ENCODE measurements at places on chromosomes 16 and 17.

DNA sequence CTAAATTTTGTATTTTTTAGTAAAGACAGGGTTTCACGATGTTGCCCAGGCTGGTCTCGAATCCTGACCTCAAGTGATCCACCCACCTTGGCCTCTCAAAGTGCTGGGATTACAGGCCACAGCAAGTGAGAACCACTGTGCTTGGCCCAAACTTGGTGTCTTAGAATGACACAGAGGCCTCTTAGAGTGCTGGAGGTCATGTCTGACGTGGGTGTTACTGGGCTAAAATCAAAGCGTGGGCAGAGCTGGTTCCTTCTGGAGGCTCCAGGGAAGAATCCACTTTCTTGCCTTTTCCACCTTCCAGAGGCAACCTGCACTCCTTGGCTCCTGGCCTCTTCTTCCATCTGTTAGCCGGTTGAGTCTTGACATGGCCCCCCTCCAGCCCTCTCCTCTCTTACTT is 53.8 kb downstream of the IRF8 start:
- no peak for DNase-seq

DNA sequence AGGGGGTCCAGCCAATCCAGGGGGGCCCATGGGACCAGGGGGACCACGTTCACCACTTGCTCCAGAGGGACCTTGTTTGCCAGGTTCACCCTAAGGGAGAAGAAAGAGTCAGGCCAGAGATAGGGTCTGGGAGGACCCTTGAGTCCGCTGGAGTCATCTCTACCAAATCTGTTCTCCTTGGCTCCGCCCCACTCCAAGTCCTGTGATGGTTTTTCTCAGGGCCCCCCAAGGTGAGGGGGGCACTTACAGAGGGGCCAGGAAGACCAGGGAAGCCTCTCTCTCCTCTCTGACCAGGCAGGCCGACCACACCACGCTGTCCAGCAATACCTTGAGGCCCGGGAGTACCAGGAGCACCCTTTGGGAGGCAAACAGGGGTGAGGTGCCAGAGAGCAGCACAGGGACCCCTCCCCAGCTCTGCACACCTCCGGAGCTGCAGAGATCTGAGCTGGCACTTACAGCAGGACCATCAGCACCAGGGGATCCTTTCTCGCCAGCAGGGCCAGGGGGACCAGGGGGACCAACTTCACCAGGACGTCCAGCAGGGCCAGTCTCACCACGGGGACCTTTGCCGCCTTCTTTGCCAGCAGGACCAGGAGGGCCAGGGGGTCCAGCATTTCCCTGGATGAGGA is 12.4 kb downstream of the COL1A1 start:
- DNase-seq = no peak

GRCh38 chr16:23510164-23510914 is at the start of gene GGA2:
TSS of gene GGA2 (minus strand) at chr16:23510494. CDS start at chr16:23510411, 83 bp downstream.
- peak; percentile 75 for DNase-seq

- no peak for DNase-seq
These were observed 116.9 kb downstream of the TANC2 start for GRCh38 chr17:63082952-63083351.

GRCh38 chr17:3547628-3548027 is 10.0 kb downstream of the TRPV3 start:
- DNase-seq = no peak

DNA sequence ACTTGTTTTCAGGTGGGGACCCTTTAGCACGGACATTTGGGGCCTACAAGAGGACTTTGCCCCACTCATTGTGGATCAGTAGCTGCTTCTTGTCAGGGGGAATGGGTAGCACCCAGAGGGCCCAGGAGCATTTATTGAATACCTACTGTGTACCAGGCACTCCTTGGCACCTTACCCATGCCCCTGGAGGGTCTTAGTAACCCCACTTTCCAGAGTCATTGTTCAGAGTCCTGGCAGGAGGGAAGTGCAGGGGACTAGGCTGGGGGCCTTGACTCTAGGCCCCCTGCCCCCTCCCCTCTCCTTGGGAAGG is 21.0 kb upstream of the CIBAR2 start:
- no peak for DNase-seq

GRCh38 chr16:9658164-9658563 is 524.1 kb downstream of the GRIN2A start:
- DNase-seq = no peak

- DNase-seq = peak; percentile 5
These were observed 12.1 kb downstream of the CFDP1 start for GRCh38 chr16:75420987-75421819.

- DNase-seq = no peak
These were observed 486.9 kb downstream of the CDH8 start for GRCh38 chr16:61549327-61549726.

DNA sequence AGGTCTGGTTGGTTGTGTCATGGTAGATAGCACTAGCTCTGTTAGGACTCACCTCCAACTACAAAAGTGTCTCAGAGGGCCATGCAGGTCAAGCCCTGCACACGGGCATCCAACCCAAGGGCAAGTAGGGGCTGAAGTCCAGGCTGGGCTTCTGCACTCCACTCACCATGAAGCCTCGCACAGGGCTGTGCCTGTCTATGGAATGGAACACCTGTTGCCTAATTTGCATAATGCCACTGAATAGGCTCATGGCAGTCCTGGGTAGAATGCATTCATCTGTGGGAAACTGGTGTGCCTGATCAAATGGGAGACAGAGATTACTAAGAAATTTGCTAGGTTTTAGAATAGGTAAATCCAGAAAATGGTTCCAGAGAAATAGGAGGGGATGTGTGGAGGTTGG is 8.0 kb upstream of the AKAP1 start:
- no peak for DNase-seq

Data from activated CD4-positive, alpha-beta T cell treated with anti-CD3 and anti-CD28 coated beads for 4 hours (primary cell).